ENCODE measurements at places on chromosomes 5 and 9.

- no peak for DNase-seq
Measured at GRCh38 chr9:97041898-97042297, 3.0 kb upstream of the CTSV start.

GRCh38 chr9:94017939-94018531 is 62.9 kb upstream of the BARX1 start:
- DNase-seq: no peak

GRCh38 chr9:18531136-18532065 is 57.4 kb downstream of the ADAMTSL1 start:
- no peak for DNase-seq

GRCh38 chr5:35939639-35940038 is 1.2 kb upstream of the CAPSL start:
- no peak for DNase-seq

GRCh38 chr9:70578720-70579119 is 164.3 kb upstream of the KLF9 start:
- no peak for DNase-seq

GRCh38 chr9:106218427-106218826 is 524.1 kb downstream of the TMEM38B start:
- DNase-seq: no peak

DNA sequence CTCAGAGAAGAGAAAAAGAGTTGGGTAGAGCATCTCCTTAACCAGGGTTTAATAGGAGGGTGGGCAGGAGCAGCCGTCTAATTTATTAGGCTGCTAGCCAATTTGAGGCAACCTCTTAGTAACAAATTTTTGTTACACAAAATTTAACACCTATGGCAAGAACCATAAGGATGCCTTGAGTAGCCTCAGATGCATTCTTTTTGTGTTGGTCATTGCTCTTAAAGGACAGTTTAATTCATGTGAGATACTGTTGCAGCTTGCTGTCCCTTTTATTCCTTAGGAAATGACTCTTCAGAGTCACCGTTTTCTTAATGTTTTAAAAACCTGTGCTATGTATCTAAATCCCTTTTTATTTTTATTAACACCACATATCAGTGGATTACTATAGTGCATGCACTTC is 255.1 kb downstream of the MAST4 start:
- no peak for DNase-seq

DNA sequence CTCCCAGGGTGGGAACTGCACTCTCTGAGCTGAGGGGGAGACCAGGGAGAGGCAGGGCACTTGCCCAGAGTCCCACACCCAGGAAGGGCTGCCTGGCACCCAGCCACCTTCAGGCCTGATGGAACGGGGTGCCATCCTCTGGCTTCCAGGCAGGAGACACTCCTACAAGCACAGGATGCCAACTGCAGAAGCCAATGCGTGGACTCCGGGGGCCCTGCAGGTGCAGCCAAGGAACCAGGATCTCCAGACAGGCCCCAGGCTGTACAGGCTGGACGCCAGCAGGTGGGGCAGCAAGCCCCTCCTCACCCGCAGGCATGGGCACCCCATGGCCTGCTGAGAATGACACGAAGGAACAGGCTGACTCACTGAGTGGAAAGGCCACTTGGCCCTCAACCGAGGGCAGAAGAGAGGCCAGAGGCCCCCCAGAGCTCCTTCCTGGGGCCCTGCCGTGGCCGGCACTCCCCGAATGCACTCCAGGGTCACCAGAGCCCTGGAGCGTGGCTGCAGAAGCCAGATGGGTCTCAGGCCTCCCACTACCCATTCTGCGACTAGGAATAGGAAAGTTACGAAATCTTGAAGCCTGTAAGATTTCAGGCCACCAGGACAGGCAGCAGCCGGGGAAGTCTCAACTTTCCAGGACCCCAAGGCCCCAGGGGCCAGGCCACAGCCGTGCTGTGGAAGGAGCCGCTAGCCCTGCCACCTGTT is 15.7 kb downstream of the NACC2 start:
- no peak for DNase-seq

- DNase-seq: no peak
Measured at GRCh38 chr5:122668552-122668951, 106.3 kb upstream of the SNX2 start.

GRCh38 chr5:112878760-112879159 is 17.7 kb downstream of the SRP19 start:
- DNase-seq: peak; percentile 59

DNA sequence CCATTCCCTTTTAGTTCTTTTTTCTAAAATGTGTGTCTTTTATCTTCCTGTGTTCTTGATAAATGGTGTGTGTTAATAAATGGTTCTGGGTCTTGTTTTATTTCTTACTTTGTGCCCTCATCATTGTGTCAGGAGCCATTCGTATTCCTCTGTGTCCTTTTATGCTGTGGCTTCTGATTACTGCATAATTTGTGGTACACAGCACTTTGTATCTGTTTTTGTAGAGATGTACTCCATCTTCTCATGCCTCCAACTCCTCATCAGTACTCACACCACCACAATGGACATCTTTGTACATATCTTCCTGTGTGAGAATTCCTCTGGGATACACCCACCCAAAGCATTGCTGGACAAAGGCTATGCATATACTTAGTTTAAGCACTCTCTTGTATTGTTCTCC is 247.4 kb downstream of the ARHGAP26 start:
- DNase-seq: no peak

- no peak for DNase-seq
Measured at GRCh38 chr5:13708906-13709305, 235.6 kb downstream of the DNAH5 start.

- DNase-seq: peak; percentile 58
Measured at GRCh38 chr9:127214421-127215267, 49.9 kb upstream of the GARNL3 start.

DNA sequence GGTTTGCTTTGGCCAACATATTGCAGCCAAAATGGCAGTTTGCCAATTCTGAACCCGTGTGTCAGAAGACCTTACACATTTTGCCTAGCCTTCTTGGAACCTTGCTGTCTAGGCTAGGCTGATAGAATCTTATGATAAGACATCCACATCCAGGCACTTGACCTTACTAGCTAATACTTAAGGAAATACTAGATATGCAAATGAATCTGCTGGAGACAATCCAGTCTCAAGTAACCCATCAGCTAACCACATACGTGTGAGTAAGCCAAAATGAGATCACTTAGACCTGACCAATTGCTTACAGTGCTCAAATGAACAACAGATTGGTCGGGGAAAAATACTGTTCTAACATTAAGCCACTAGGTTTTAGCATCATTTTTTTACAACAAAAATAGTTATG is 1504.6 kb upstream of the CDH9 start:
- DNase-seq: no peak

- DNase-seq: no peak
Measured at GRCh38 chr5:109961751-109962150, 272.0 kb downstream of the MAN2A1 start.

DNA sequence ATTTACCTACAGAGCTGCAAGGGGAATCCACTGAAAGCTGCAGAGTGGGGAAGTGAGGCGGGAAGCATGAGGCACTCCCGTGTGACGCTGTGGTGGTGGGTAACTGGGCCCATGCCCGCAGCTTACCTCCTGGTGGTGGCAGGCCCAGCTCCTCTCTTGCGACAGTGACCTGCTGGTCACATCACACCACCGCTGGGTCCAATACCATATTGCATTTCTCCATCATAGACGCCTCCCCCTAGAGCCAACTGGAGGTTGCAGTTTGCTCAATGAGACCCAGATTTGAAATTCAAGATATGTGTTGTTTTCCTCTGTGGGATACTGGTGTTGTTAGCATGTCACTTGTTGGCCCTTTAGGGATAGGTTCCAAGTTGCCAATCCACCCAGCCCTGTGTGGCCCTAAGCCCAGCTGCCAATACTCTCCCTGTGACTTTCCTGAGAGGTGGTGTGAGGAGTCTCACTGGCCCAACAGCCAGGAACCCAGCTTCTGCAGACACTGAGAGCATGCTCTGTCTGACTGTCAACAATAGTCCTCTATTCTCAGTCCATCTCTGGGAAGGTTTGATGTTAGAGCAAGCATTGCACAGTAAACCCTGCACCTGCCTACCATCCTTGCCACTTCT is 428.3 kb downstream of the GADD45G start:
- DNase-seq: no peak

GRCh38 chr5:35266276-35266675 is 36.0 kb upstream of the PRLR start:
- no peak for DNase-seq

GRCh38 chr5:154275566-154275965 is 85.0 kb downstream of the GALNT10 start:
- no peak for DNase-seq

- DNase-seq: no peak
Measured at GRCh38 chr5:67233075-67233474, 36.5 kb upstream of the CD180 start.

DNA sequence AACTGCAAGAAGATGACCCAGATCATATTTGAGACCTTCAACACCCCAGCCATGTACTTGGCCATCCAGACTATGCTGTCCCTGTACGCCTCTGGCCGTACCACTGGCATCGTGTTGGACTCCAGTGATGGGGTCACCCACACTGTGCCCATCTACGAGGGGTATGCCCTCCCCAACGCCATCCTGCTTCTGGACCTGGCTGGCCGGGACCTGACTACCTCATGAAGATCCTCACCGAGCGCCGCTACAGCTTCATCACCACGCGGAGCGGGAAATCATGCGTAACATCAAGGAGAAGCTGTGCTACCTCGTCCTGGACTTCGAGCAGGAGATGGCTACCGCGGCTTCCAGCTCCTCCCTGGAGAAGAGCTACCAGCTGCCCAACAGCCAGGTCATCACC is 9.1 kb upstream of the TBCA start:
- DNase-seq: no peak

DNA sequence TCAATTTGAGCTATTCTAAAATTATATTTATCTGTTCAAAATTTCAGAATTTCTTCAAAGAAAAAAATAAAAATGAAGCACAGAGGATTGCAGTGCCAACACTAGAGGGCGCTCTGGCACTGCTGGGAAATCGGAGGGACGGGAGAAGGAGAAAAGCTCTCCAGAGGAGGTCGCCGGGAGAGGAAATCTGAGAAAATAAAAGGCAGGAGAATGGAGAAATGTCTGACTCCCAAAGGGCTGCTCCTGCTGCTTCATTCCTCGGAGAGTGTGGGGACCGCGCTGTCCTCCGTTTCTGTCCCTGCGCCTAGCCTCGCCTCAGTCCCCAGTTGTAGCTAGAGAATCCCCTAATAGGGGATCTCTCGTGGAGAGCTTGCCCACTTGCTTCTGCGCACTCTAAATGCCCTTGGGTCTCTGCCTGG is 40.0 kb upstream of the ARSB start:
- DNase-seq: peak; percentile 24

DNA sequence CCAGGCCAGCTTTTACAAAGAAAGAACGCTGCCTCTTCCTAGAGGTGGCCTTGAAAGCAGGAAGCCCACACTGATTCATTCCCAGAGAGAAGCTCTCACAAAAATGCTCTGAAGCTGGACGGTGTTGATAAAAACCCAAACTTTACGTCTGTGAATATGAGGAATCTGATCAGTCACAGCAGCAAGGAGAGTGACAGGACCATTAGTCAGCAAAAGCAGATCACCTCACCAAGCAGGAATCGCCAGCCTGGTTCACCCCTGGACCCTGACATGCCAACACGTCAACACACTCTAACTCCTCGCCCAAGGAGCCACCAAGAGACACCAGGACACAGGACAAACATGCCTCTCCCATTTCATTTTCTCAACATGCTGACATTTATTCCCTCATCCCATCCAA is 70.6 kb upstream of the ZNF622 start:
- no peak for DNase-seq

DNA sequence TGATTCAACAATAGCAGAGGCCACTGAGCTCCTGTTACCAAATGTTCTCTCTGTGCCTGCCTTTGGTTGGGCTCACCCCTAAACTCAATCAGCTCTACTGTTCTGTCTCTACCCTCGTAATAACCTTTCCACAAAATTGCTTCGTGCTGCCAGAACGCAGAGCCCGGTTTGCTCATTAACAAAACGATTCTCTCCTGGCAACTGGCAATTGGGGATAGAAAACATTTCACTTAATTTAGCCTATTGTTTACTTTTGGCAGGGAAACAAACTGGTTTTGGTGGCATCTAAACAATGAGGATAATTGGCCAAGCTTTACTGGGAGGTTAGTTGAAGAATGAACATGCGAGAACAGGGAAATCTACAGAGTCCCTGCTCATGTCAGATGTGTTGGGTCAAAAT is 56.6 kb downstream of the SLC28A3 start:
- DNase-seq: no peak

GRCh38 chr9:21995006-21995665 is 545 bp downstream of the CDKN2B-AS1 start:
- peak; percentile 76 for DNase-seq

GRCh38 chr5:173633304-173633703 is 16.9 kb upstream of the BOD1 start:
- no peak for DNase-seq

DNA sequence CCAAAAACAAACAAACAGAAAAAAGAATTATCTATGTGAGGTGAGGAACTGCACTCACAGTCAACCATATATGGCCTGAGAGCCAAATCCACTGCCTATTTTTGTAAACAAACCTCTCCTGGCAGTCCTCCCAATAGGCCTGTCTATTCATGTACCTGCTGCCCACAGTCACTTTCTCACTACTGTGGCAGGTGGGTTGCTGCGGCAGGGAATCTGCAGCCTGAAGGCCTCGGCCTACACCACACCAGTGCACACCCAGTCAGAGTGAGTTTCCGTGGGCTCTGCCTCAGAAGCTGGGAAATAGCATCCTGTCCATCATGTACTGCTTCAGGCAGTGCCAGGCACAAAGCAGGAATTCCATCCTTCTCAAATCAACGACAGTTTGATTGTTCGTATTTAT is 82.3 kb downstream of the SPTLC1 start:
- DNase-seq: no peak

- DNase-seq: no peak
Measured at GRCh38 chr9:113634596-113635515, 171.3 kb downstream of the RGS3 start.

DNA sequence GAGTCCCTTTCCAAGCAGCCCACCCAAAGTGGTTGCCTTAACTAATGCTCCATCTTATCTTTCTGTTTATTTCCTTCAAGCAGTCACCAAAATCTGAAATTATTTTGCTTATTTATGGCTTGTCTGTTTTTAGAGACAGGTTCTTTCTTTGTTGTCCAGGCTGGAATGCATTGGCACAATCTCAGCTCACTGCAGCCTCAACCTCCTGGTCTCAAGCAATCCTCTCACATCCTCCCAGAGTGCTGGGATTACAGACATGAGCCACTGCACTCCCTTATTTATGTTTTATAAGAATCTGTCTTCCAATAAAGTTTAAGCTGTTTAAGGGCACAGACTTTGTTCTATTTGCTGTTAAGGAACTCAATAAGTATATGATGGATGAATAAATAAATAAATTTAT is 133.7 kb downstream of the GABRB2 start:
- no peak for DNase-seq

- no peak for DNase-seq
Measured at GRCh38 chr9:134962065-134962972, 44.6 kb upstream of the FCN1 start.

- peak; percentile 6 for DNase-seq
Measured at GRCh38 chr5:31825518-31826068, 186.7 kb downstream of the PDZD2 start.

GRCh38 chr9:96514800-96515158 is 64.8 kb downstream of the HABP4 start:
- DNase-seq: no peak

- DNase-seq: no peak
Measured at GRCh38 chr9:135749171-135750045, 47.4 kb downstream of the KCNT1 start.
